RPMI7951 (cell line): ENCODE measurements at places on chromosomes 16 and 17.

DNA sequence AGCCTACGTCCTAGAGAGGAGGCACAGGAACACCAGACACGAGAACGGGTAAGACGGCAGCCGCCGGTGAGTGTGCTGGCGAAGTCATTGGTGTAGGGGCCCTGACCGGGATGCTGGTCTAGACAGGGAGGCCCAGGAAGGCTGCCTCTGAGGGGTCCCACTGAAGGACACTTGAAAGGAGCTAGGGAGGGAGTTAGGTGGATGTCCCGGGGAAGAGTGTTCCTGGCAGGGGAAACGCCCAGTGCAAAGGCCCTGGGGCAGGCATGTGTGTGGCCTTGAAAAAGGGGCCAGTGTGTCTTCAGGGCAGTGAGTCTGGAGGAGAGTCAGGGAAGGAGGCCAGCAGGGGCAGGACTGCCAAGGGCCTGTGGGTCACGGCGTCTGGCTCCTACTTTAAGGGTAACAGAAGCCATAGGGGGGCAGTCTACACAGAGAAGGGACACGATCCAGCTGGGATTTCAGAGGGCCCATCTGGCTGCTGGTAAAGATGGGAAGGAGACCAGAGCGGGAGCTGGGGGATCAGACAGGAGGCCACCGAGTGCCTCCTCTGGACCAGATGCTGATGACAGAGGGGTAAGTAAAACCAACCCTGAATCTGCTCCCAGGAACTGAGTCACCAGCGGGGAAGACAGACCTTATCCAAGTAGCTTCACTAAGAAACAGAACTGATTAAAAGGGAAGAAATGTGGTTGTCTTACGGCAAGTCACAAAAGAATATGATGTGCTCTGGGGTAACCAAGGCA, 115.9 kb downstream of the LITAF start:
- DNase-seq: peak; percentile 18

DNA sequence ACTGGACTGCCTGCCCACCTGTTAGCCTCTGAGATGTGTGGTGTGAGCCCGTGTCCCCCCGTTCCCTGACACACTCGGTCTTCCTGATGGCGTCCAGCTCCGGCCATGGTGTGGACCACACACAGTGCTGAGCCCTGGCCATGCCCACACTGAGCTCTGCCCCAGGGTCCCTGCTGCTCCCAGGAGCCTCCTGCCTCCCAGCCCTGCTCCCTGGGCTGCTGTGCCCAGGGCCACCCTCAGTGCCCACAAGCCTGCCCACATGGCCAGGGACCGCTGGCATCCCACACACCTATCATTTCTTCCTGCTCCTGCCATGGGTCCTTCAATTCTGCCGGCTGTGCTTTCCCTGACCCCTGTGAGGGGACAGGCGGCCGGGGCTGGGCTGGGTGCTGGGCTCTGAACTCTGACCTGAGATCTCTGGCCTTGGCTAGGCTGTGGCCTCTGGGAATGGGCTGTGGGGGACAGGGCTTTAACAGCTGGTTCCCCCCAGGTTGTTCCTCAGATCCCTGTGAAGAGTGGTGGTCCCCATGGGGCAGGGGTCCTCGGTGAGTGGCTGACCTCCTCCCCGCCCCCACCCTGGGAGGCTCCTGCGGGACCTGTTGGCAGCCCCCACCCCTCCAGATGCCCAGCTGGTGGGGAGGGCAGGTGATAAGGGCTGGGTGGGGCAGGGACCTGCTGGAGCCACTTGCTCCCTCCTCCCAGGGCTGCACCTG, 4.0 kb downstream of the CEMP1 start:
- DNase-seq: no peak

GRCh38 chr16:81730090-81731051, 48.7 kb upstream of the PLCG2 start:
- peak; percentile 80 for DNase-seq

GRCh38 chr17:28343491-28343932, 8.0 kb downstream of the TNFAIP1 start:
- DNase-seq: no peak

DNA sequence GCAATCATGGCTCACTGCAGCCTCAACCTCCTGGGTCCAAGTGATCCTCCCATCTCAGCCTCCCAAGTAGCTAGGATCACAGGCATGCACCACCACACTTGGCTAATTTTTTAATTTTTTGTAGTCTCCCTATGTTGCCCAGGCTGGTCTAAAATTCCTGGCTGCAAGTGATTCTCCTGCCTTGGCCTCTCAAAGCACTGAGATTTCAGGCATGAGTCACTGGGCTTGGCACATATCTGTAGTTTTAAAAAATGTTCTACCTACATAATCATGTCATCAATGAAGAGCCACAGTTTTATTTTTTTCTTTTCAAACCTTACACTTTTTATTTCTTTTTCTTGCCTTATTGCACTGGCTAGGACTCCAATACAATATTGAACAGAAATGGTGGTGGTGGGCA, 33.1 kb upstream of the COL1A1 start:
- DNase-seq: peak; percentile 51

DNA sequence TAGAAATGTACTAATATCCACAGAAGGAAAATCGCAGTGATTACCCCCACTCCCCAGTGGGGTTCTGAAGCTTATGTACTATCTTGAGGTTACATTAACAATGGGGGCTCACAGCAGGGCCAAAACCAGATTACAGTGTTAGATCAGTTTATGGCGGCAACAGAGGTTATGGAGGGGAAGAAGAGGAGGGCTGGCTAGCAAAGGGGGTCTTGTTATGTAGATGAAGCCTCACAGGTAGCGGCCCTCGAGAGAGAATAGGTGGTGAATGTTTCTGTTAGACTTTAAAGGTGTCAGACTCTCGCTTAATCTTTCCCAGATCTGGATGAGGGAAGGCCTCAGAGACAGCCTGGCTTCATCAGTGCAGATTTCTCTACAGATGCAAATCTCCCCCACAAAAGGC, 22.2 kb downstream of the RNF112 start:
- DNase-seq: no peak

- DNase-seq: no peak
Observed at GRCh38 chr17:3433741-3434140, at the start of gene OR1E2. TSS of gene OR1E2 (minus strand) at chr17:3433841. CDS start at chr17:3433841, 0 bp downstream.

DNA sequence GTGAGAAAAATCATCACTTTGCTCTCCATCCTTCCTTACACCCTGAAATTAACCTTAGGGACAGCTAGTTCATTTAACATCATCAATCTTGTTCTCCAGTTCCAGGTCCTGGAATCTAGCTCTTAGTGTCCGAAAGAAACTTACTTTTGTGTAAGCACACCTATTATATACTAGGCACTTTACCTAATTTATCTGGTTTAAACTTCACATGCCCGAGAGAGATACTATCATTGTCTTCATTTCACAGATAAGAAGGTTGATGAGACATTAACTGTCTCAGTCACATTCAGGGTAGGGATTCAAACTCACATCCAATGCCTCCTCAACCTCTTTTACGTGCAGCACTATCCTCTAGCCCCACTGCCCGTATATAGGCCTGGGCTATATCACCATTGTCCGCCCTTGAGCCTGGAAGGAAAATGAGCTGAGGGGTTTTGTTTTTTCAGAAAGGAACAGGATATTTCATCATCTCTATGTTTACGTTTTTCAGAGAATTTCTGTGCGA, 501 bp upstream of the AP2B1 start:
- DNase-seq: no peak

- DNase-seq: no peak
Observed at GRCh38 chr17:4987767-4988567, 492 bp upstream of the CAMTA2 start.

DNA sequence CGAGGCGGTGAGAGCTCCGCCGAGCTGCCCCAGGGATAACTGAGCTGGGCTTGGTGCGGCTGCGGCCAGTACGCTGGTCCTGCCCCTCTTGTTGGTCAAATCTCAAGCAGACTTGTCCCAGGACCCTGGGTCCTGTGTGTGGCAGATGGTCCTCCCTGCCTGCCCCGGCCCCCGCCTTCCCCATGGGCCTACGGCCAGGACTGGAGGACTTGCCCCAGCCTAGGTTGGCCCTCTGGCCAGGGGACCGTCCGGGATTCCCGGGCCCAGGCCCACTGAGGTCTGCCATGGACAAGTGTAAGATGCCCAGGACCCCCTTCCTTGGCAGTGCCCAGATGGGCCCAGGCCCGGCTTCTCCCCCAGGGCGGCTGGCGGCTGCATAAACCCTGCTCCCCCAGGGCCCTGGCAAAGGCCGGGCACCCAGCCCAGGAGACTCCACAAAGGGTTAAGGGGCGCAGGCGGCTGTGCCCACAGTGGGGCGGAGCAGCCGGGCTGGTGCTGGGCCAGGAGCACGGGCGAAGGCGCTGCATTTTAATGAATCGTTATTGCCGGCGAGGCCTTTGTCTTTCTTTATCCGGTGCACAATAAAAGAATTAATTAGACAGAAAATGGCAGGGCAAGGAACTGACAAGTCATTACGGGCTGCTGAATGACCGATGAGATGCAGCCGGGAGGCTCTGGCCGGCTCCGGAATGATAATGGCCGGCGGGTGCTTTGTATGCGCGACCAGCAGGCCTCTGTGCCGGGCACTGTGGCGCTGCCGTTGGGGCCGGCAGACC, 9.1 kb downstream of the SOX8 start:
- no peak for DNase-seq

DNA sequence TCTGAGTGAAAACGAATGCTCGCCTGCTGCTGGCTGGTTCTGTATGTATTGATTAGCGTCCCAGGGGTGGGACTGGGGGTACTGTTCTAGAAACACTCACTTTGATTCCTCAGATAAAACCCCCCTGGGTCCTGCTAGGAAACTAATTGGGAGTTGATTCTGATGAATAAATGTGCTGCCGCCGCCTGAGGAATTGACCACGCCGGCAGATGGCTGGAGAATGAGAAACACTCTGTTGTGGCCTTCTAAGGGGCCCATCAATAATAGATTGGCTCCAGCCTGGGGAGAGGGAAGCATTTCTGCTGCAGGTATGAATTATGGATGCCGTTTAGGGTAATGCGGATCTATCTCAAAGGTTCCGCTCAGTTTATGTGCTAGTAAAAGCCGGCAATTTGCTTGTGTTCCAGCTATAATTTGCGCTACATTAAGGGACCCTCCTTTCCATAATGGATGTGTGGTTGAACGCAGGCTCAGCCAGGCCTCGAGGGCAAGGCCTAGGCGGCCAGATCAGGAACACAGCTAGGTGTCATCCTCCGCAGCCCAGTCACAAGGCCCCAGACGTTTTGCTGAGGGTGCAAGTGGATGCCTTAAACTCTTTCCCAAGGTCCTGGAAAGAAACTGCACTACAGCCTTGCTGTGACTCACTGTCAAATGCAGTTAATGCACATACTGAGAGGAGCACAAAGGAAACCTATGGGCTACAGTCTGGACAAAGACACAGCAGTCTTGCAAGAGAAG, 132.2 kb upstream of the HS3ST2 start:
- DNase-seq: no peak

DNA sequence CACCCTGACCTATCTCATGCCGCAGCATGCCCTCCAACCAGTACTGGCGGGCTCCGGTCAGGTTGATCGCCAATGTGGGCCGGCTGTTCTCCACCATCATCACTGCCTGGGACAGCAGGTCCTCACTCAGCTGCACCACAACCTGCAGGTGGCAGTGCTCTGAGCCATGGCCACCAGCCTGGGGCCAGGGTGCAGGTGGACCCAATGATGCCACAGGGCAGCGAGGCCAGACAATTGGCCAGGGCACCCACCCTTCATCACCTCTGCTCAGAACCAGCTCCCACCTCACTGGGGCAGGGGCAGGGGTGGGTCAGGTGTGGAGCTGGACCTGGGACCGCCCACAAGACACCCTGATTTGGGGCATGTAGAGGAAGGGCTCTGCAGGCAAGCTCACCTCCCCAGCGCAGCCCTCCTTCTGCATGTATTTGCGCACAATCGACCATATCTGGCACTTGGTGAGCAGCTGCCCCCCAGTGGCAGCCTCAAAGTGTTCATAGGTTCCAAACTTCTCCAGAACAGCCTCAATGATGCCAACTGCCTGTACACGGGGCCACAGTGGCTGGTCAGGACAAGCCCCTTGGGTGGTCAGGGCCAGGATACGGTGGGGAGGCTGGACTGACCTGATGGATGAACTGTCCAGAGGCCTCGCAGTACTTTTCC, 4.2 kb downstream of the MATCAP1 start:
- no peak for DNase-seq

GRCh38 chr16:48574766-48575165, 35.2 kb downstream of the N4BP1 start:
- no peak for DNase-seq

GRCh38 chr17:66695098-66695497, 139.8 kb upstream of the CACNG5 start:
- no peak for DNase-seq

- DNase-seq: peak; percentile 52
Observed at GRCh38 chr16:51523400-51523799, 372.3 kb upstream of the SALL1 start.

DNA sequence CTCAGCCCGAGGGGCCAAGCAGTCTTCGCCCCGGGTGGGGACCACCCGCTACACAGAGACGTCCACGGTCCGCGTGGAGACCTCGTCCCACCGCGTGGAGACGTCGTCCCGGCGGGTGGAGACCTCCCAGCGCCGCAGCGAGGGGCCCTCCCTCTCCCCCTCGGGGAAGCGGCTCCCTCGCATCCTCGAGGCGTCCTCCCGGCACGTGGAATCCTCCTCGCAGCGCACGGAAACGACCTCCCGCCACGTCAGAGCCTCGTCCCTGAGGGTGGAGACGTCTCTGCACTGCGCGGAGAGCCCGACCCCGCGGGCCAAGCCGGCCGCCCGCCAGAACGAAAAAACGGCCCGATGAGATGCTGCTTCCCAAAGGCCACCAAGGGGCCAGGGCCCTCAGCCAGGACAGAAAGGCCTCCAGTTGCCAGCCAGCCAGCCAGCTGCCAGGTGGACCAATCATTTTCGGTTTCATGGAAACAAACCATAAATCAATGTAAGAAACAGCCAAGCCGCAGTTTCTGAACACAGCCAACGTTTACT, 424 bp downstream of the C17orf100 start:
- DNase-seq: peak; percentile 54

DNA sequence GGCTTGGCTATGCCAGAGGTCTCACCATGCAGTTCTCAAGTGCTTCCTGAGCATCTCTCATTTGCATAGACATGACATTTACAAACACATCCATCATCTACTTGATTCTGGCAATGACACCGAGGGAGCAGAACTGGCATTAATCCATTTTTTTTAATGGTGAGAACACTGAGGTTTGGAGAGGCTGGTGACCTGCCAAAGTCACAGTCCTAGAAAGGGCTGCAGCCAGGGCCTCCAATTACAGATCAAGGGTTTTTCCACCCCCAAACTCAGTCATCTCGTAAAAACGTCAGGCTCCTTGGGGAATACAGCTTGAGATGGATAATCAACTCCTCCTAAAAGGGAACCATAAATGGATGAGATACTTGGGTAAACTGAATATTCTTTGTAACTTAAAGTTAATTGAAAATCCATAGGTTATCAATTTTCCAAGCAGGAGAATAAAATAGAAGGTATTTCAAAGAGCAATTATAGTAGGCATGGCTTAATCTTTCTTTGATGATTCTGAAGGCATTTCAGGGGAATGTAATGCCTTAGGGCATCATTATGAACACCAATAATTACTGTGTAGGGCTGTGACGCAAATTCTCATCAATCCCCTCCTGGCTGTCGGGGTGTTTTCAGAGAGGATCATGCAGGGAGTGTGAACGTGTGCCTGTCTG, 9.4 kb upstream of the MEOX1 start:
- DNase-seq: peak; percentile 72

- DNase-seq: peak; percentile 75
Observed at GRCh38 chr17:48051706-48052486, 3.7 kb downstream of the NFE2L1 start.

GRCh38 chr17:27980043-27980442, 62.4 kb upstream of the NLK start:
- peak; percentile 44 for DNase-seq

- no peak for DNase-seq
Observed at GRCh38 chr16:21990381-21990944, 10.5 kb downstream of the PDZD9 start.

GRCh38 chr17:38544175-38544838, 61.4 kb downstream of the SRCIN1 start:
- no peak for DNase-seq

GRCh38 chr17:77315551-77316190, 174.9 kb downstream of the SEC14L1 start:
- no peak for DNase-seq
